Hair follicle dermal papilla cell (primary cell): ENCODE measurements at places on chromosomes 12 and 14. TPM values are rescaled to one million over a fixed set of nuclear protein-coding genes. Genes with fewer than 3 reads are reported as not detected.

The ACADS gene
- 17.7 and 18.7 TPM in 2 replicates for total RNA-seq

The LTBR gene
- total RNA-seq, result 117 and 121 TPM in 2 replicates

The TCTN2 gene
- 21.4 and 27.7 TPM in 2 replicates for total RNA-seq

The NANOG gene
- not detected in 2 replicates for total RNA-seq

The SOX5 gene
- total RNA-seq, result 0.49 and 0.97 TPM in 2 replicates

The GPD1 gene
- total RNA-seq, result under 0.01 and 0.24 TPM in 2 replicates

The CLEC1B gene
- total RNA-seq, result not detected in 2 replicates

The KCNMB4 gene
- total RNA-seq, result 2.6 and 2.8 TPM in 2 replicates

The AHNAK2 gene
- total RNA-seq, result 167 and 231 TPM in 2 replicates

The DCN gene
- 827 and 850 TPM in 2 replicates for total RNA-seq

The FOXG1 gene
- total RNA-seq, result not detected in 2 replicates

The GLS2 gene
- not detected in 2 replicates for total RNA-seq

The VTI1B gene
- 49.2 and 52.5 TPM in 2 replicates for total RNA-seq

The CMA1 gene
- total RNA-seq, result not detected in 2 replicates

The SYCP3 gene
- total RNA-seq, result 0.16 TPM in 1 of 2 replicates, not detected in the other

The TBC1D30 gene
- 0.12 and 0.32 TPM in 2 replicates for total RNA-seq

The GRIN2B gene
- not detected in 2 replicates for total RNA-seq

The DPF3 gene
- 12.5 and 17.2 TPM in 2 replicates for total RNA-seq

The CPSF6 gene
- total RNA-seq, result 27.6 and 30.5 TPM in 2 replicates

The KRT8 gene
- total RNA-seq, result 0.61 and 0.65 TPM in 2 replicates

The HIF1A gene
- total RNA-seq, result 740 and 1,019 TPM in 2 replicates

The MANSC4 gene
- not detected in 2 replicates for total RNA-seq

The NRIP2 gene
- total RNA-seq, result under 0.01 TPM in 1 of 2 replicates, not detected in the other

The SLCO1B1 gene
- total RNA-seq, result not detected in 2 replicates

The OR11H7 gene
- total RNA-seq, result not detected in 2 replicates

The OVCH1 gene
- not detected in 2 replicates for total RNA-seq

The MYF5 gene
- total RNA-seq, result not detected in 2 replicates

The NOVA1 gene
- total RNA-seq, result 7.8 and 9.9 TPM in 2 replicates

The OR4E2 gene
- not detected in 2 replicates for total RNA-seq

The A2ML1 gene
- under 0.01 TPM in 1 of 2 replicates, not detected in the other for total RNA-seq

The HSPA2 gene
- 29.2 and 30.2 TPM in 2 replicates for total RNA-seq
